Kidney epithelial cell (primary cell): ENCODE measurements at places on chromosomes 3 and 15. TPM values are rescaled to one million over a fixed set of nuclear protein-coding genes. Genes with fewer than 3 reads are reported as not detected.

Gene ZNF385D
- not detected in 2 replicates for total RNA-seq

Gene TMOD2
- total RNA-seq, result 4.1 and 5.5 TPM in 2 replicates

Gene SLC9C1
- total RNA-seq, result 2.2 TPM in 1 of 2 replicates, not detected in the other

Gene FAM3D
- total RNA-seq, result not detected in 2 replicates

Gene HDC
- not detected in 2 replicates for total RNA-seq

Gene RTP1
- total RNA-seq, result not detected in 2 replicates

Gene SLC9A9
- total RNA-seq, result 0.41 and 3.0 TPM in 2 replicates

Gene SYNPR
- not detected in 2 replicates for total RNA-seq

Gene IQCF6
- total RNA-seq, result not detected in 2 replicates

Gene MFAP1
- 25.5 and 28.6 TPM in 2 replicates for total RNA-seq

Gene DNAH12
- total RNA-seq, result 0.41 TPM in 1 of 2 replicates, not detected in the other

Gene HTR3E
- not detected in 2 replicates for total RNA-seq

Gene DTX3L
- total RNA-seq, result 42.9 and 46.8 TPM in 2 replicates

Gene CAND2
- total RNA-seq, result 1.4 and 2.6 TPM in 2 replicates
